ENCODE measurements at places on chromosomes 1 and 21.

GRCh38 chr1:86200901-86201300, 44.3 kb upstream of the COL24A1 start:
- DNase-seq = no peak

- DNase-seq = no peak
These were observed 46.1 kb downstream of the TNR start for GRCh38 chr1:175697255-175697654.

GRCh38 chr1:210596641-210597040, 267.9 kb downstream of the HHAT start:
- DNase-seq = no peak

DNA sequence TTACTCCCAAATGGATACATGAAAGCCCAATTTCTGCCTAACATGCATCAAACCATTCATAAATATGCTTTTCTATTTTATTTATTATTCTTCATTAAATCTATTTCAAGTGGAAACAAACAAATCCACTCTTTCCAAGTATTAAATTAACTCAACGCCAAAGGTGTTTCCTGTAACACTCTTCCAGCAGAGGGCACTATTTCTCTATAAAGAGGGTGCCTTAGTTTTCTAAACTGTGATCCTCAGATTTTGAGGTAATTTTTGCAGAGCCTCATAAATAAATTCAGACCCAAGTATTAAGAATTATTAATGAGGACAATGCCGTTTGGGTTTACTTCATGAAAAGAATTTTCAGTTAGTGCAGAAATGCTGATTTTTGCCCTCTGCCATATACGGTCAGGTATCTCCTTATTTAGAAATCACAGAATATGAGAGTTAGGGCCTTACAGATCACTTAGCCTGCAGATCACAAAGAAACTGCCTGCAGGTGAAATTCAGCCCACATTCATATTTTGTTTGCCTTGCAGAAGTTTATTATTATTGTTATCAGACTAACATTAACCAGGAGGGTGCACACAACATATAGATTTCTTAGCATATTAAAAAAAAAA, 40.1 kb upstream of the MYSM1 start:
- DNase-seq = peak; percentile 65
